ENCODE measurements at places on chromosomes 12 and 14.
A peak's percentile ranks its signal among the peaks of the same experiment; 100 is the strongest.

DNA sequence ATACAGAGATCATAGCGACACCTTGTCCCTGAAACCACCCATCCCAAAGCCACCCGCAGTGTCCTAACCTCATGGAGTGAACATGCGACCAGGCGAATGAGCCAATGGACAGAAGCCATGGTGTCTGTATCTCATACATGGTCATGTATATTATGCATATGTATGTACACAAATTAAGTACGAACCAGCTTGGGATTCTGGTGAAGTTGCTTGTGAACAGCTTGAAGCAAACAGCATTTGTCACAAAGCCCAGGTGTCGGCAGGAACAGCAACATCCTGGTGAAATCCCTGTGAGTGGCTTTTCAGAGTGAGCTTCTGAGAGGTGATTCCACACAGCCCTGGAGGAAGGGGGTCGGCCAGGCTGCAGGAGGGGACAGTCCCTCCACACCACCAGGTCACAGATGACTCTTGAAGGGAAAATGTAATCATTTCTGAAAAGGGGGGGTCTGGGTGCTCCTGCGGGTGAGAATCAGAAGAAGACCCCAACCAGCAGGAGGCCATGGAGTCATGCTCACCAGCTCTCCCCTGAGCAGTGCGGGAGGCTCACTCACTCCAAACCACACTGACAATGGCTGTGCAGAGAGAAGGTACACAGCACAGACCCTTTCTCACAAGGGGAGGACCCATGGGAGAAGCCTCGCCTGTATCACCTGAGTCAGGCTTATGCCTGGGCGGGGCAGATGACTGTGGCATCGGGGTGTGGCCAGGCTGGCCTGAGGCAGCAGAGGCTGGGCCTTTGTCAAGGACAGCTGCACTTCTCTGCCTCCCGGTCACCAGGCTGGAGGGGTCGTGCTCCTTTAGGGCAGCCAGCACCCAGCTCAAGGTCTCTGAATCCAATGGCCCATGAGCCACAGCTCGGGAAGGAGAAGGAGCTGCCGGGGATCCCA is 14.3 kb downstream of the CHGA start:
- DNase-seq, result no peak

GRCh38 chr12:11499806-11500187 is 104.4 kb upstream of the PRB2 start:
- no peak for DNase-seq

DNA sequence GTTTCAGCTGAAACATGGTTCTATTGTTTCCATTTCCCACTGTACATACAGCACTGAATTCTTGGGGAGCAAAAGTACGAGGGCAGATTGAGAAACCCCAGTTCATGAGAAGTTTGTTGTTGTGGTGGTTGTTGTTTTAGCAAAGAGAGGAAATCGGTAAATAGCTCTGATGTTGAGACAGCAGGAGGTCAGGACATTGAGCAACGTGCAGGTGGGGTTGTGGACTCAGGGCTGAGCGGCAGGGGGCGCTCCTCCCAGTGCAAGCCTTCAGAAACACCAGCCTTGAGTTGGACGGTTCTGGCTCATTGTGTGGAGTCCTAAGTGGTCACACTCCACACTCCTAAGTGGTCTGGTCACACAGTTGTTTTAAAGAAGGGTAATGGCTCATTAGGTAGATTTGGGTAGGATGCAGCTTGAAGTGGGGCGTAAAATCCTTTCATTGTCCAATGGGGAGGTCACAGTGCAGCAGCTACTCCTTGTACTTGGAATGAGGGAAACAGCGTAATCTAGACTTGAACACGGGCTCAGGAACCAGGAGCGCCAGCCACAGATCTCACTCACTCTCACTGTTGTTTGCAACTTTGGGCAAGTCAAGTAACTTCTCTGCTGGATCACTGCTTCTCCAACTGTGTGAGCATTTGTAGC is 14.5 kb upstream of the PWP1 start:
- DNase-seq, result peak; percentile 28

DNA sequence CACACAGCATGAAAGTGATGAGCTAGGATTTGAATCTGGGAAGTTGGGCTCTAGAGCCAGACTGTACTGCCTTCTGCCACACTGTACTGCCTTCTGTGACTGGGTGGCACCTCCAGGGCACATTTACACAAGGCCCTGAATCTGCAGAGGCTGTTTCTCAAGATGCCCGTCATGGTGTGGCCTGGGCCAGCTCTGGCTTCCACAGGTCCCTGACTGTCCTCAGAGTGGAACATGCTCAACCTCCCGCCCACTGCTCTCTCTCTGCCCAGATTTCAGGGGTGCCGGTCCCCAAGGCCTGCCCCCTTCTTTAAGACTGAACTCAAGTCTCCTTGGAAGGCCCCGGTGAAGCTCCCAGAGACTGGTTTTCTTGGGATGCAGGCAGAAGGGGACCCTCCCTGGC is 50.2 kb downstream of the C14orf132 start:
- DNase-seq, result no peak

DNA sequence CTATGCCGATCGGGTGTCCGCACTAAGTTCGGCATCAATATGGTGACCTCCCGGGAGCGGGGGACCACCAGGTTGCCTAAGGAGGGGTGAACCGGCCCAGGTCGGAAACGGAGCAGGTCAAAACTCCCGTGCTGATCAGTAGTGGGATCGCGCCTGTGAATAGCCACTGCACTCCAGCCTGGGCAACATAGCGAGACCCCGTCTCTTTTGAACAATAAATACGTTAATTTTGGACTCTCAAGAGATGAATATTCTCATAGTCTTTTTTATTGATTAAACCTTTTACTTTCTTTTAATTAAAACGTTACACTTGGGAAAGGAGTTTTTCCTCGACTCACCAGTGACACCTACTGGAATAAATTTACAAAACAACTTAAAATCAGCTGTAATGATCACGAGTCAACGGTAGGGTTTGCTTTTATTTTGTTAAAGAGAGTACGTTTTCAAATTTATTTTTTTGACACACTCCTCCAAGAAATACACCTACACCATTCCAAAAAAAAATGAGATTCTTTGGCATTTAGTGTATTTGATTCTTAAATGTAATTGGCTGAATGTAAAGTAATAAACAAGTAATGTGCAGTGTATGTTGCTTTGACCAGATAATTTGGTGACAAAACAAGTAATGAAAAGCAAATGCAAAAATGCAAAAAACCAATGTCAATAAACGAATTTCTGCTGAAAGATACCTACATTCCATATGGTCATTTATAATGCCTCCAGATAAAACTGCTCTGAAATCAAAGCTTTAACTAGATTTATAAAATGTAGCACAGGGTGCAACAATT is 687 bp upstream of the RPS29 start:
- DNase-seq, result no peak

GRCh38 chr12:109631751-109632150 is 58.2 kb downstream of the MVK start:
- DNase-seq, result no peak

DNA sequence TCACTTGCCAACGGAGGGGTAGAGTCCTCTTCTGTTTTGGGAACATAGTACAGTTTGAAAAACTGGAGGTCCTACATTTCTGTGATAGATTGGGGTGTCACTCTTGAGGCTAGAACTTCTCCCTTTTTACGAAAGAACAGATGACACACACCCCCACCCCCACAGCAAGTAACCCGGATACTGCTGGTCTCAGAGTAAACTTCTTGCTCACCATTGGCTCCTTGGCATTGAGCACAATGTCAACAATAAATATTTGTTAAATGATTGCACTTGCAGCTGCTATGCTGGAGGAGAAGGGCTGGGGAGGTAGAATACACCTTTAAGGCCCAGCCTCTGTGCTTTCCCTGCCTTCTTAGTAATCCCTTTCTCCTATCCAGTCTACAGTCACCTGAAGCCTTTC is 149.8 kb downstream of the TGFB3 start:
- no peak for DNase-seq

DNA sequence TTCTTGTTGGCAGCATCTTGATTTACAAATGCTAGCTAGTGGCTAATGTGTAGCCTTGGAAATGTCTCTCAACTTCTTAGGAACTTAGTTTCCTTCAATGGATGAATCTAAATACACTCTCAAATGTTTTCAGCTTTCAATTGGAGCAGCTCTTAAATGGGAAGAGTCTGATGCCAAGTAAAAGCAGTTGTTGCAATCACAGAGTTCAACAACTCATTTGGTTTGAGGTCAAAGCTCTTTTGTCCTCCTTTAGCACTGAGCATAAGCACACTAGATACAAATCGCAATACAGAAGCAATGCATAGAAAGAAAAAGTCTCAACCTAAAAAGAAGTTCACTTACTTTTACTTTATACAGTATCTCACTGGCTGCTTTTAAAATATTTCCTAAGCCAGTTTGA is 986.1 kb upstream of the FLRT2 start:
- DNase-seq, result no peak

GRCh38 chr14:75242546-75243273 is 35.9 kb upstream of the FOS start:
- DNase-seq, result no peak

GRCh38 chr12:41556176-41556575 is 368.1 kb downstream of the PDZRN4 start:
- no peak for DNase-seq

DNA sequence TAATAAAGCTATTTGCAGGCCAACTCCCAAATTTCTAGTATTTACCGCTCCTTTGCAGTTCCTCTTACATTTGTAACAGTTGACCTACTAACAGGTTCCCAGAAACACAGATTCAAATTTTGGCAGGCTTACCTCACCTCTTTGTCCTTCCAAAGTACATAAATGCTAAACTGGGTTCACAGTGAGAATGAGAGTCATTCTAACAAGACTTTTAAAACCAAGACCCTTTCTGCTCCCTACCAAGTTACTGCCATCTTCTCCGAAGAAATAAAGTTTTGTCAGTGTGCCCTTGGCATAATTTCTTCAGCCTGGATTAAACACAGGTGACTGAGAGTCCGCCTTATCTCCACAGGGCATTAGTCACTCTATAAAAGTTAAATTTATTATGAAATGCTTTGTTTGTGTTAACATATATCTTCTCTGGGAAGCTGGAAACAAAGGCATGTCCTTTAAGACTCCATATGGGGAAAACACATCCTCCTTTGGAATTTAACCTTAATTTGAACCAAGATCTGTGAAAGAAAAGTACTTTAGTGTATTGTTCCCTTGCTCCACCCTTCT is 28.2 kb downstream of the FOXA1 start:
- no peak for DNase-seq

GRCh38 chr14:33642691-33643244 is 308.1 kb downstream of the EGLN3 start:
- no peak for DNase-seq

- no peak for DNase-seq
Observed at GRCh38 chr12:111687255-111687654, 1.4 kb downstream of the ACAD10 start.

DNA sequence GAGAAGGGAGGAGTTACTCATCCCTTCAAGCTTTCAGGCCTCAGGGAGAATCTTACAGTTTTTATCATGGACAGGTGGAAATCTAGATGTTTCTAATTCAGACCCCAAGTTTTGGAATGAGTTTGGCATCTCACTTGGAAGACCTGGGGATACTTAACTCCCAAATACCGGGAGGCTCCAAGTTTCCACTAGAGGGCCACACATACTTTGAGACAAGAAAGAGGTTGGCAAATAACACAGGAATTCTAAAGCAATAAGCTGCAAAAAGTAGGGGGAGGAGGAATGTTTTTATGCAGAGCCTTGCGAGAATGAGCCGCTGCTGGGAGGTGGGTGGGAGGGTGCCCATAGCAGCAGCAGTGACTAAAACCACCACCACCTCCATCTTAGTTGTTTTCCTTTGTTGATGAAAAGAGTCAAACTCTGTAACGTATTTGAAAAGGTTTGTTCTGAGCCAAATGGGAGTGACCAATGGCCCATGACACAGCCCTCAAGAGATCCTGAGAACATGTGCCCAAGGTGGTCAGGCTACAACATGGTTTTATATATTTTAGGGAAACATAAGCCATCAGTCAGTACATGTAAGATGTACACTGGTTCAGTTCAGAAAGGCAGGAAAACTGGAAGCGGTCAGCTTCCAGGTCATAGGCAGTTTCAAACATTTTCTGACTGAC is 34.2 kb upstream of the RNASE1 start:
- DNase-seq, result no peak

DNA sequence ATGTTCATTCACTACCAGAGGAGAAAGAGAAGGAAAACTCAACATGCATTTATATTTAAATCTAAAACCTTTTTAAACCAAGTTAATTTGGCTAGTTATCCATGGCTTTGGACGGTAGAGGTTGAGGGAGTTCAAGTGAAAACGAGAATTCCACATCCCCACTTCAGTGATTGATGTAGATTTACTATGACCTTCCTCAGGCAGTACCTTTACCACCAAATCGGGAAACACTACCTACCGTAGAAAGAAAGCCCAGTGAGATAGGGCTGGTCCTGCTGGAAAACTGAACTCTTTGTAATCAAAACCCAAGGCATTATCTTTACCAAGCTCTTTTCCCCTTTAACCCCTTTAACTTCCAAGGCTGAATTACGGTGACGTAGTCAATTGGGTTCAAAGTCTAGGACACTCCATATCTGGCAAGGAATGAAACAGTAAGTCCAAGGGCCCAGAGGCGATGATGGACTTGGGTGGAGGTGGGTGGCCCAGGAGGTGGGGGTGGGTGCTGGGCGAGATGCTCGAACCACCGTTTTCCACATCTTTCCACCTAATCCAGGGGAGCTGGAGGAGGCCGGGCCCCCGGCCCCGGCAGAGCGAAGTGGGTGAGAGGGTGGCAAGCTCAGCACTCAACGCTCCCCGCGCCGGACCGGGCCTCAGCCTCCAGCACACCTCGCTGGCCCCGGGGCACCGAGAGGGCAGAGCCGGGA is 618 bp downstream of the SEC23A start:
- no peak for DNase-seq

DNA sequence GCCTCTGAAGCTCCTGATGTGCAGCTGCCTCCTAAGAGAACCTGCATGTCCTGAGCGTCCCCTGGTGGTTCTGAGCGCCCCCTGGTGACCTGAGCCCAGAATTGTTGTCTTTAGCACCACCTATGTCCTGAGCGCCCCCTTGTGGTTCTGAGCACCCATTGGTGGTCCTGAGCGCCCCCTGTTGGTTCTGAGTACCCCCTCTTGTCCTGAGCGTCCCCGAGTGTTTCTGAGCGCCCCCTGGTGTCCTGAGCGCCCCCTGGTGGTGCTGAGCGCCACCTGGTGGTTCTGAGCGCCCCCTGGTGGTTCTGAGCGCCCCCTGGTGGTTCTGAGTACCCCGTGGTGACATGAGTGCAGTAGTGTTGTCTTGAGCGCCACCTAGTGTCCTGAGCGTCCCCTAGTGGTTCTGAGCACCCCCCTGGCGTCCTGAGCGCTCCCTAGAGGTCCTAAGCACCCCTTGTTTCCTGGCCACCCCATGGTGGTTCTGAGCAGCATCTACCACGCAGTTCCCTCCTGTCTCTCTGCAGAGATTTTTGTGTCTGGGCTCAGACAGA is 782.5 kb downstream of the TMEM121 start:
- peak; percentile 74 for DNase-seq
